Natural killer cell treated with Interleukin-12 subunit alpha and Interleukin-12 subunit beta and Interleukin-15 and Interleukin-18, amount 100 ng/mL, for 72 hours (primary cell): ENCODE measurements at places on chromosomes 3 and 15. TPM values are rescaled to one million over a fixed set of nuclear protein-coding genes. Genes with fewer than 3 reads are reported as not detected.

- no peak overlapping the region for H3K4me3 ChIP-seq
- H3K36me3 ChIP-seq: peaks cover 6% of the 10 kb centered on the region
- no peaks in the 10 kb centered on the region for H3K27me3 ChIP-seq
Observed at GRCh38 chr15:63236272-63236671, 41.1 kb upstream of the APH1B start.

GRCh38 chr3:24756101-24756888 is 261.6 kb upstream of the THRB start:
- H3K4me3 ChIP-seq: no peak overlapping the region
- peaks cover 7% of the 10 kb centered on the region for H3K27me3 ChIP-seq
- no peak overlapping the region for H3K27ac ChIP-seq

CCRL2 gene
- 6.2 TPM for total RNA-seq

CD200 gene
- 0.17 TPM for total RNA-seq
